ENCODE measurements at places on chromosomes 16 and 17.

DNA sequence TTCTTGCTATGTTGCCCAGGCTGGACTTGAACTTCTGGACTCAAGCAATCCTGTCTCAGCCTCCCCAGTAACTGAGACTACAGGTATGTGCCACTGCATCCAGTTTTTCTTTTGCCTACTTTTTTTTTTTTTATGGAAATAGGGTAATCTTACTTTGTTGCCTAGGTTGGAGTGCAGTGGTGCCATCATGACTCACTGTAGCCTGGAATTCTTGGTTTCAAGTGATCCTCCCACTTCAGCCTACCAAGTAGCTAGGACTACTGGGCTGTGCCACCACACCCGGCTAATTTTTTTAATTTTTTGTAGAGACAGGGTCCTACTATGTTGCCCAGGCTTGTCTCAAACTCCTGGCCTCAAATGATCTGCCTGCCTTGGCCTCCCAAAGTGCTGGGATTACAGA, 10.0 kb downstream of the LRRC36 start:
- no peak for DNase-seq

DNA sequence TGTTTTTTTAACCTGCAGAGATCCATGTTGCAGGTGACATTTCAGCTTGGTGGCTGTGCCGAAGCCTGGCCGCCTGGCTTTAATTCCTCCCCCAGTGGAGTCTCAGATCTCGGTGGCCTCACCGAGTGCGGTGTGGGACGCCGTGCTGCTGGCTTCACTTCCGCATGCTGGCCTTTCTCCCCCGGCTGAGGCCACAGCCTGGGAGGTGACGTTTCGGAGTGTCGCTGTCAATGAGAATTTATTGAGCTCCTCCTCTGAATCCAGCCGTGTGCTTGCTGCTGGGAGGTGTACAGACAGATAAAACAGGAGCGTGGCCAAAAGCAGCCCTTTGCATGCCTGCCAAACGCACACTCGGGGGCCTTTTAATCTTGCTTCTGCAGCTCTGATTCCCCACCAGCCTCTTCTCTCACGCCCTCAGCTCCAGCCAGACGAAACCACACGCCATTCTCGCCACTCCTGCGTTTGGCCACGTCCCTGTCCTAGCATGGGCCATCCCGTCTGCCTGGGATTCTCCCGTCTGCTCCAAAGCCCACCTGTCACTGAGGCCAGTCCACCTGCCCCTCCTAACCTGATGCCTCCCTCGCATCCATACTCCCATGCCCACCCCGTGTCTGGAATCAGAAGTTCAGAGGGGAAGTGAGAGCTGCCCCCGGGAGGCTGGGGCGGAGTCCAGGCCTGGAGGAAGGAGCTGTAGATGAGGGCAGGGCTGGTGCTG, 3.6 kb downstream of the GSE1 start:
- DNase-seq: peak; percentile 52

DNA sequence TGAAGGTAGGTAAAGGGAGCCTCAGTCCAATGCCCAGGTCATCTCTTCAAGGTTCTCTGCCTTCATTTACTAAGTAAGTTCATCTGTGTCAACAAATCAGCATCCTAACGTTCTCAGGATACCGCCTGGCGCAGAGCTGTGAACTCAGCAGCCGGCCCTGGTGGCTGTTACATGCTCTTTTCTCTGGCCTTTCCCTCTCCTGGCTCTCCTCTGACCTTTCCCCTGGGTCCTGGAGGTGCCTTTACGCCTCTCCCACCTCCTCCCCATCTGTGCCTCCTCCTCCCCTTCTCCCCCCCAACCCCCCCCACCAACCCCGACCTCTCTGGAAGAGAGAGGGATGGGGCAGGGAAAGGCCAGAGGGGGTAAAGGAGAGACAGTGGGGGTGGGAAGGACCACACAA, 19.5 kb downstream of the COTL1 start:
- DNase-seq: no peak

GRCh38 chr17:66649818-66650543, 184.9 kb upstream of the CACNG5 start:
- no peak for DNase-seq

DNA sequence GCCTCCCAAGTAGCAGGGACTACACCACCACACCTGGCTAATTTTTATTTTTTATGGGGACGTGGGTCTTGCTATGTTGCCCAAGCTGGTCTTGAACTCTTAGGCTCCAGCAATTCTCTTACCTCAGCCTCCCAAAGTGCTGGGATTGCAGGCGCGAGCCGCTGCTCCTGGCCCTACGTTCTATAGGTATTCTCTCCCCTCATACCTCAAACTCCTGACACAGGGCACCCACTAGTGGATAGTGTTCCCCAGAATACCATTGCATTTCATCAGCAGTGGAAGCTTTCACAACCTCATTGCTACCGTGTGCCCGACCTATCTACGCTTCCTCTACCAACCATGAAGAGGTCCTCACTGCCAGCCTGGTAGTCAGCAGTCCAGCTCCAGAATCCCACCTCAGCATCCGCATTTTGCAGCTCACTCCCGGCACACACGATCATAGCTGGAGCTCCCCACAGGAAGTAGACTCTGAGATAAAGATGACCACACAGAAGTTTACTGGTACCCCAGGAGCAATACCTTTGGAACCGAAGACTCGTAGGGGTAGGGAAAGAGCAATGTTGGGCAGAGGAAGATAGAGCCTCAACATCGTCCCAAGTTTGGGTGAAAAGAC, 9.3 kb downstream of the CTRB2 start:
- DNase-seq: no peak

DNA sequence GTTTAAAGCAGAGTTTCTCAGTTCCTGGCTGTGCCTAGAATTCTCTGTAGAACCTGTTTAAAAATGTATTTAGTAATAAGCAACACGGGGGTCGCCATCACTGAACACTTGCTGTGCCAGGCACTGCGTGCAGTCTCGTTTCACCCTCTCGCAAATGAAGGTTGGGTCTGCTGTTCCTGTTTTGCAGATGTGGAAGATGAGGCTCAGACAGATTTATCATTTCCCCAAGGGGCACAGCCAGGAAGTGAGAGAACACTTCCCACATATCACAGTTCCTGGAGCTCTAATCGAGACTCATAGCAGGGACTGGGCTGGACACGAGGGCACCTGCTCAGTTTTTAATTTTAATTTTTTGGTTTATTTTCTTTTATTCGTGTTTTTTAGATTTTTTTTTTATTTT, 122.7 kb downstream of the ABCC6 start:
- DNase-seq: no peak
